ENCODE measurements at places on chromosomes 1 and 21. TPM values are rescaled to one million over a fixed set of nuclear protein-coding genes. Genes with fewer than 3 reads are reported as not detected.

OR10T2 gene
- not detected for total RNA-seq

PEAR1 gene
- total RNA-seq = 7.2 TPM

TOR1AIP2 gene
- total RNA-seq = 40.8 TPM

SIM2 gene
- total RNA-seq = not detected

NEK2 gene
- 0.18 TPM for total RNA-seq

CAMK2N1 gene
- 19.4 TPM for total RNA-seq

VWA1 gene
- 24.9 TPM for total RNA-seq

F5 gene
- 17.8 TPM for total RNA-seq

- no peak for DNase-seq
Measured at GRCh38 chr1:173430677-173431303, 46.3 kb upstream of the PRDX6 start.

- peak; percentile 87 for DNase-seq
Measured at GRCh38 chr1:208243967-208244916, at the start of gene PLXNA2. PLXNA2 (minus strand) TSS chr1:208244384; CDS start chr1:208217922, 26,462 bp downstream.

GRCh38 chr1:35570589-35571137 is 2.5 kb upstream of the TFAP2E start:
- DNase-seq = no peak

DNA sequence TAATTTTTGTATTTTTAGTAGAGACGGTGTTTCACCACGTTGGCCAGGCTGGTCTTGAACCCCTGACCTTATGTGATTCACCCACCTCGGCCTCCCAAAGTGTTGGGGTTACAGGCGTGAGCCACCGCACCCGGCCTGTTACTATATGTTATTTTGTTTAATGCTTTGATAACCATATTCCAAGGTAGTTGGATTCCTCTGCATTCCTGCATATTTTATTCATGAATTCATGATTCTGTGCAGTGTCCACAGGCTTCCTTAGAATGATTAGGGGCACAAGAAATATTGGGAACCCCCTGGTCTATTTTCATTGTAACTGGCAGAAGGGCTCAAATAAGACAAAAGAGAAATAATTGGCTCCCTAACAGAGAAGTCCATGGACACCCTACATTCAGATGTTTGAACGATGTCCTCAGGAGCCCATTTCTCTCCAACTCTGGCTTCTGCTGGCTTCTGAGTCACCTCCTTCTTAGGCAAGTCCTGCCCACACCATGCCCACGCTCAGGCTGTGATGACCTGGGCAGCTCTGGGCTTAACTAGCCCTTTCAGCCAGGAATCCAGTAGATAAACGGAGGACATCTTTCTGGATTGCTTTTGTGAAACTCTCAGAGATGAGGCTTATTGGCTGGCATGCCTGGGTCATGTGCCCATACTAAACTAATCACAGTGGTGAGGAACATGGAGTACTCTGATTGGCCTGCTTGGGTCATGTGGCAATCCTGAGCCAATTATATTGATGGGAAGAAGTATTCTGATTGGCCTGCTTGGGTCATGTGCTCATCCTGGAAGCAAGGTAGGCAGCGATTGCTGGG is 32.6 kb downstream of the TNFRSF8 start:
- DNase-seq = no peak

GRCh38 chr21:25062061-25062460 is 545.2 kb downstream of the MRPL39 start:
- no peak for DNase-seq

- DNase-seq = no peak
Measured at GRCh38 chr1:69967245-69967766, 238.1 kb downstream of the LRRC40 start.

DNA sequence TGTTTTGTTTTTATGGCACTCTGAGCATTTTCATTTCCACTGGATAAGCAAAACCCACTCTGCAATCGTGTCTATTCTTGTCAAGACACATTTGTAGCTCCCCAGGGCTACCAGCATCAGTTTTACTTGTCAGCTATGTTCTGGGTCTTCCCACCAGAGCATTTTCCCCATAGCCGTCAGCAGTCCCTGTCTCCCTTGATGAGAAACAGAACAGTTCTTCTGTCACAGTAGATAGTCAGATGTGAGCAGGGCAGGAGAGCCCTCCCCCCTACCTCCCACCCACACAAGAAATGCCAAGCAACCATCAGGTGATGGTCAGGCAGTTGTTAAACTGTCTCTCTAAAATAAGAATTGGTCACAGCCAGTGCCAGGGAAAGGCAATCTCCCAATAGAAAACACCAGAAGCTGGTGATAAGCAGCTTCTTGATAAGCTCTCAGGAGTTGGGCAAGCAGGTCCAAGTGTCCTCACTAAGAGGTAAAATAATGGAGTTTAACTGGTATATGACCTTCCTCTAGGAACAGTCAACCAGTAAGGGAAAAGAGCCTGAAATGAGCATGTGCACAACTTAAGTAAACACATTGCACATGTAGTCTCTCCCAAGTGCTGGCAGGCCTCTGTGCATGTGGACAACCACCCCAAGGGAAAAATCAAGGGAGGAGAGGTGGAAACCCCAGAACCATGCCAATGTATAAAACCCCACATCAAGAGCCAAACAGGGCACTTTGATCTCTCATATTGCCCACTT is 208.2 kb downstream of the S1PR1 start:
- no peak for DNase-seq

GRCh38 chr1:2480236-2480985 is 4.3 kb downstream of the PLCH2 start:
- no peak for DNase-seq

GRCh38 chr1:8776104-8776503 is 41.3 kb downstream of the RERE start:
- no peak for DNase-seq

DNA sequence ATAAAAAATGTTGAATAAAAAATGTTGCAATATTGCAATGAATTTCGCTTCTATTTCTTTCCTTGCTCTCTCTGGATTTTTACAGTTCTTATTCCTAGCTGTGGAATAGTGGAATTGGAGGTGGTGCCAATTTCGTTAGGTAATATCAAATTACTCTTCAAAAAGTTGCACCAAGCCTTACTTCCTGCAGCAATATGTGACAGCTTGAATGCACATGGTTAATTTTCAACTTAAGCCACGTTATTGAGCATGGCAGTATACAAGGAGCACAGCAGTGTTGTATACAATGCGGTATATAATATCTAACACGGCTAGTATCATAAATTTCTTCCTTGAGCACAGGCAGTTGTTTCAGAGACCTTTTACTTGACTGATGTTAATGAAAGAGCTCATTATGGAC is 152.5 kb downstream of the NOS1AP start:
- DNase-seq = no peak

- peak; percentile 21 for DNase-seq
Measured at GRCh38 chr1:57422271-57423134, 1.4 kb downstream of the DAB1 start.

GRCh38 chr1:238135708-238136664 is 245.3 kb upstream of the ZP4 start:
- no peak for DNase-seq
